Camera-type eye (tissue), 1 donor: ENCODE measurements at places on chromosomes 5 and 9. TPM values are rescaled to one million over a fixed set of nuclear protein-coding genes. Genes with fewer than 3 reads are reported as not detected.

The TRAPPC13 gene
- total RNA-seq = 52.0 TPM

The PCDHA9 gene
- total RNA-seq = 4.6 TPM

The TIMD4 gene
- not detected for total RNA-seq

The IFNA13 gene
- not detected for total RNA-seq

The ENTREP1 gene
- 16.7 TPM for total RNA-seq

The DAPK1 gene
- total RNA-seq = 106 TPM

The EPB41L4A gene
- 39.2 TPM for total RNA-seq

The C9 gene
- total RNA-seq = not detected

The SLCO6A1 gene
- total RNA-seq = not detected

The DND1 gene
- total RNA-seq = 0.60 TPM

The CDC26 gene
- 16.5 TPM for total RNA-seq

The PCDHGB7 gene
- 26.6 TPM for total RNA-seq

The MBLAC2 gene
- 13.1 TPM for total RNA-seq

The KCNN2 gene
- total RNA-seq = 7.7 TPM

The GNA14 gene
- 4.3 TPM for total RNA-seq

The CARD9 gene
- total RNA-seq = 7.9 TPM

The CDK5RAP2 gene
- total RNA-seq = 70.0 TPM

The REEP2 gene
- 29.5 TPM for total RNA-seq

The PRRX2 gene
- total RNA-seq = 7.9 TPM

The PTGER4 gene
- total RNA-seq = 8.5 TPM

The PAM gene
- 171 TPM for total RNA-seq

The G3BP1 gene
- total RNA-seq = 137 TPM

The SPAG8 gene
- 2.9 TPM for total RNA-seq

The PCDHGB6 gene
- total RNA-seq = 15.1 TPM

The OLFM1 gene
- total RNA-seq = 48.8 TPM

The PCDHGC5 gene
- 6.6 TPM for total RNA-seq

The GDNF gene
- 0.49 TPM for total RNA-seq

The PPP3R2 gene
- 0.82 TPM for total RNA-seq

The GABRG2 gene
- total RNA-seq = 19.2 TPM

The GABRA6 gene
- not detected for total RNA-seq

The GFI1B gene
- 1.4 TPM for total RNA-seq

The COL5A1 gene
- total RNA-seq = 407 TPM

The HAVCR2 gene
- total RNA-seq = 1.8 TPM

The IDNK gene
- 3.5 TPM for total RNA-seq

The PTRH1 gene
- total RNA-seq = 13.5 TPM

The PURA gene
- total RNA-seq = 24.7 TPM

The HAVCR1 gene
- total RNA-seq = not detected

The CCL28 gene
- total RNA-seq = 13.4 TPM

The PCDHGB3 gene
- total RNA-seq = 14.2 TPM

The CRAT gene
- total RNA-seq = 23.3 TPM

The NDFIP1 gene
- 119 TPM for total RNA-seq

The IFNK gene
- total RNA-seq = not detected

The CLINT1 gene
- total RNA-seq = 96.4 TPM

The SLC4A9 gene
- not detected for total RNA-seq

The GABBR2 gene
- 37.1 TPM for total RNA-seq

The OR1J4 gene
- total RNA-seq = not detected

The TPM2 gene
- total RNA-seq = 288 TPM

The NELFB gene
- 39.1 TPM for total RNA-seq

The ISL1 gene
- total RNA-seq = 29.4 TPM

The P4HA2 gene
- total RNA-seq = 61.8 TPM

The GRXCR2 gene
- not detected for total RNA-seq

The CCDC187 gene
- total RNA-seq = 0.66 TPM
